Stimulated activated CD8-positive, alpha-beta memory T cell treated with anti-CD3 and anti-CD28 coated beads, Interleukin-4, amount 100 ng/mL, for 1 hour (primary cell): ENCODE measurements at places on chromosomes 11 and 22.

- DNase-seq, result no peak
These were observed 6.4 kb upstream of the UBASH3B start for GRCh38 chr11:122649116-122649515.

DNA sequence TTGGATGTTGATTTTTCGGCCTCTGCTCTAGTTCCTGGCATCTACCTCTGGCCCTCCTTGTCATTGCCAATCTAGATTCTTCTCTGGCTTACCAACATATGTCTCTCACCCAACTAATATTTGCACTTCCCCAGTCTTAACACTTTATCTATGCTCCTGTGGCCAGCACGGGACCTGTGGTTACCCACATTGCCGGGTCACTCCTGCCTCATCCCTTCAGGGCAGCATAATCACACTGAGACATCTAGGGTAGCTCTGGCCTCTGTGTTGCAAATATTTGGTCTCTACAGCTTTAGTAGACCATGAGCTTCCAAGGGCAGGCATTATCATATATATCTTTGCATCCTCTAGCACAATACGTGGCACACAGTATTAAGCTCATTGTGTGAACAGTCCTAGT lies 182.0 kb upstream of the ARHGAP20 start:
- no peak for DNase-seq

DNA sequence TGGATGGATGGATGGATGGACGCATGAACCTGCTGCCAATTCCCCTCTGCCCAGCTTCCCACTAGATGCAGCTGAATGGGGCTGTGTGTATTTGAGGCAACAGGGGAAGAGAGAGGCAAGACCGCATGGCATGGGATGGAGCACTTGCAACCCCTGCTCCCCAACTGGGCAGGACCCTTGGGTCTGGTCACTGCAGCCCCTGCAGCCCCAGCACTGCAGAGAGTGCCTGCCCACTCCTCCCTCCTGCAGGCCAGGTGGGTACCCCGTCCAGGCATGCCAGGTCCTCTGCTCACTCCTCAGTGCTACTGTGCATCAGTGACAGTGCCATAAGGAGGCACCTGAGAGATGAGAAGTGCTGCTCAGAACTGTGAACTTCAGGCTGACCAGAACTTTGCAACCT lies 40.3 kb downstream of the OSBPL5 start:
- no peak for DNase-seq

GRCh38 chr22:49948116-49948957 lies 12.2 kb upstream of the PIM3 start:
- DNase-seq, result no peak

DNA sequence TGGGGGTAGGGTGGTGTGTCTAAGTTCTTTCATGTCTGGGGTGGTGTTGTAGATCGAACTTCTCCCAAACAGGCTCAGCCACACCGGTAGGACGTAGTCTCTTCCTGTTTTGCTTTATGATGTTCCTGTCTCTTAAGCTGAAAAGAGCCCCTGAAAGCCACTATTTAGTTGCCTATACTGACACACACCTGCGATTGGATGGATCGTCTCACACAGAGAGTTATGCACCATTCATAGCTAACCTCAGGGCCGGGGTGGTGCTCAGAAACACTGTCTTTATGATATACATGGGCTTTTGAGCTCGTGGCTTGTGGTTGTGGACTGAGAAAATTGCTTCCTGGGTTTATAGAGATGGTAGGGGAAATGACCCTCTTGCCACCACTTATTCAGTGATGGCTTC lies 137.6 kb downstream of the TEAD1 start:
- DNase-seq, result no peak

GRCh38 chr22:30866811-30867271 lies 101.7 kb downstream of the MORC2 start:
- DNase-seq, result no peak

DNA sequence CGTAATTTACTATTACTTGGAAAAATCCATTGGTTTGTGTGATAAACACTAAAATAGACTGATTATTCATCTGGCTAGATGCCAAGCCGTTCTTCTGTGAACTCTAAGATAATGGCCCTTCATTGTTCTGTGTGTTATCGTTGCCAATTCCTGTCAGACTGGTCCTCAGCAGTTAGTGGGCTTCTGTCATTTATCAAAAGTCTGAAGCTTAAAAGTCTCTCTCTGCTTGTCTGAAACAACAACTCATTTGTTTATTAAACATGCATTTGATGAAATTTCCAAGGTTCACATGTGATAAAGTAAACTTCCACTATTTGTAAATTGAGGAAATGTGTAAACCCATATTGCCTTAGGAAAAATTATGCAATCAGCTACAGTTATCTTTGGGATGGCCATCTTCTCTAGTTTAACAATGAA lies 21.1 kb upstream of the RDX start:
- no peak for DNase-seq

DNA sequence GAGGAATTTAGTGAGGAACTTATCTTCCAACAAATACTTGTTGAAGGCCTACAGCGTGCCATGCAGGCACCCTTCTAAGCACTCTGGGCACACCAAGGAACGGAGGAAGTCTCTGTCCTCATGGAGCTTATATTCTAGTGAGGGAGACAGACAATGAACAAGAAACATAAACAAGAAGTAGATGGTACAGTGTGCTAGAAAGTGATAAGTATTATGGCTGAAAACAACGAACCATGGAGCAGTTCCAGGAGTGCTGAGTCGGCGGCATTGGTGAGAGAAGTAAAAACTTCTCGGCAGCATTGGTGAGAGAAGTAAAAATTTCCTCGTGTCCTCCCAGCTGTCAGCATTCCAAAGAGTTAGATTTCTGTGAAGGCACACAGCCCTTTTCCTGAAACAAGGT lies 53.2 kb downstream of the FAM76B start:
- no peak for DNase-seq

GRCh38 chr11:101043940-101044339 lies 85.7 kb downstream of the PGR start:
- DNase-seq, result no peak

- DNase-seq, result no peak
These were observed 1.8 kb upstream of the PGA3 start for GRCh38 chr11:61201476-61201875.

GRCh38 chr22:49517211-49517610 lies 310.5 kb downstream of the BRD1 start:
- DNase-seq, result no peak

- DNase-seq, result no peak
These were observed at the start of gene ADM for GRCh38 chr11:10304495-10305261. Gene ADM (plus strand): TSS chr11:10305073. CDS start chr11:10305701, 628 bp downstream.

- DNase-seq, result no peak
These were observed 565 bp downstream of the NUCB2 start for GRCh38 chr11:17277024-17277584.

- DNase-seq, result no peak
These were observed 2.6 kb downstream of the ACER3 start for GRCh38 chr11:76863196-76863777.
